Fibroblast of the conjunctiva (primary cell): ENCODE measurements at places on chromosomes 6 and 20.

DNA sequence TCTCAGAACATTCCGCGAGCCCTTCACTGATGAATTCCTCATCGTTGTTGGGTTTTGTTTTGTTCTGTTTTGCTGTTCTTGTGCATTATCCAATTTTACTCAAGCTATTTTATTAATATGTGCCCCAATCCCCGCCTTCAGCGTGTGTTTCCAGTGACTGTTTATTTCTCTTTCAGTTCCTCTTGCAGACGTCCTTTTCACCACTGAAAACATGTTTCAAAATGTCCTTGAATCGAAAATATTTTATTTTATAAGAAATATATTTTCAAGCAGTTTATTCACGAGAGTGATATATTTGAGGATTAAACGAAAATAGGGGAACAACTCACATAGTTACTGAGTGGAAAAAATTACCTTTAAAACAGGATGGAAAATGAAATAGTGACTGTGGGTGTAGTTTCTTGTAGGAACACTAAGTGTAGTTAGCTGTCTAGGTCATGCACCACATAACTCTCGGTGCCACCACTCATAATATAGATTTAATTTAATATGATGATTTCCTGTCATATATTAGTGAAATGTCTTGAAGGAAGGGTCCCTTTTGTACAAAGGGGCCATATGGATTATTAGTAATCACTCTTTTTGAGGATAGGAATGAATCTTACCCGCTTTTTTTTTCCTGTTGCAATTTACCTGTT lies 45.3 kb upstream of the HDDC2 start:
- no peak for DNase-seq

GRCh38 chr20:1327827-1328679 lies 886 bp downstream of the SDCBP2 start:
- no peak for DNase-seq

GRCh38 chr20:50789968-50790650 lies 4.8 kb upstream of the BCAS4 start:
- DNase-seq = no peak

DNA sequence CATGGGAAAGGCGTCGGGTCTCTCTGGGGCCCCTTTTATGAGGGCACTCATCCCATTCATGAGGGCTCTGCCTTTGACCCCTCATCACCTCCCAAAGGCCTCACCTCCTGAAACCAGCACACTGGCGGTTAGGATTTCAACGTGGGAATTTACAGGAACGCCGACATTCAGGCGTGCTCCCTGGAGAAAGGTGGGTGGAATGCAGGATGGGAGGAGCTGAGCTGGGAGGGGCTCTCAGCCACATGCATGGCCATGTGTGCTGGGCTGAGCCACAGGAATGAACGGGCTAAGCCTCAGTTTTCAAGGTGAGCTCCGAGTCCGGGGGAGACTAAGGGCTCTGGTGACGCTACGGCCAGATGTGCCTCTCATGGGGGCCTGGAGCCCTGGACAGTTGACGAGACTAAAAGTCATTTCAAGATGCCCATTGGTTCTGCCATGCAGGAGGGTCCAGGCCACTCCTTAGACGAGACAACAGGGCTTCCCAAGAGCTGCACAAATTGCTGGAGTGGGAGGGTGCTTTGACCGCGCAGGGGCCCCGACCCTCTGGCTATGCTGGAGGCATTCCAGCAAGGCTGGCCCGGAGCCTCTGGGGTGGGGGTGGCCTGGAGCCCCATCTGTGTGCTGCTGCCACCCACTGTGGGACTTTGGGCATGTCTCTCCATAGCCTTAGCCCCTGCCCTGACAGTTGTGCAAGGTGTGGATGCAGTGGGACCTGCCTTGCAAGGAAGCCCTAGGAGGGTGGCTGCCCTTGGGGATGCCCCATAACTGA lies 3.8 kb upstream of the ARFGAP1 start:
- no peak for DNase-seq

DNA sequence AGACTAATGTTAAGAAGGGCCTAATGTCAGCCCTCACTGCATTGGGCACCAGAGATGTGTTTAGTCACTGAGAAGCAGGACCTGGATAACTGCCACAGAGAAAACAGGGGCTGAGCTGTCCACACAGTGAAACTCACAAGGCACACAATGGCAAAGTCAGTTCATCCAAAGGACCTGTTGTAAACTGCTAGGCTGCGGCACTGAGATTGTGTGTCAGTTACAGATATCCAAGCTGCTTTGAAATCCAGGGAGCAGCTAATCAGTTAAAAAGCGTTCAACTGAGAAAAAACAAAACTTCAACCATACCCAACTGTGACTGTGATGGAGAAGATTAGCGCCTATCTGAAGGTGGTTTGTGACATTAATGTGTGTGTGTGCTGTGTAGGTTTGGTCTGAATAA lies 27.8 kb upstream of the TMEM14A start:
- no peak for DNase-seq

- no peak for DNase-seq
These were observed 8.9 kb downstream of the TSHZ2 start for GRCh38 chr20:52981051-52981450.

- DNase-seq = peak; percentile 2
These were observed 727.9 kb upstream of the MAN1A1 start for GRCh38 chr6:120077489-120077888.

GRCh38 chr20:37090407-37090806 lies 5.4 kb downstream of the RBL1 start:
- no peak for DNase-seq

DNA sequence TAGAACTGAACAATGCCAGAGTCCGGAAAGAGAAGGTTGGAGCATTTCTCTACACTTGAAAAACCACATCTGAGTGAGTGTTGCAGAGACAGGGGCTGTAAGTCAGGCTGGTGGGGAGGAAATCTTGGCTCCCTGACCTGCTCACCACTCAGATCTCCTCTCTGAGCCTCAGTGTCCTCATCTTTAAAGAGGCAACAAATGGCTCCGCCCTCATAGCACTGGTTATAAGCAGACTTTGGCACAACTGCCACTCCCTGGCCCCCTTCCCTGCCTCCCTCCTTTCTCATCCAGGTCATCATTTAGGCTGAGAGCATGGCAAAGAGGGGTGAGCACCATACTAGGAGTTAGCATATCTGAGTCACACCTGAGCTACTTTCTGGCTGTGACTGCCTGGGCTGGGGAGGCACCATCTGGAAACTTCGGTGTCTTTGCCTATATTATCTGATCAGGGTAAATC lies 10.6 kb downstream of the SIRPG start:
- DNase-seq = no peak

DNA sequence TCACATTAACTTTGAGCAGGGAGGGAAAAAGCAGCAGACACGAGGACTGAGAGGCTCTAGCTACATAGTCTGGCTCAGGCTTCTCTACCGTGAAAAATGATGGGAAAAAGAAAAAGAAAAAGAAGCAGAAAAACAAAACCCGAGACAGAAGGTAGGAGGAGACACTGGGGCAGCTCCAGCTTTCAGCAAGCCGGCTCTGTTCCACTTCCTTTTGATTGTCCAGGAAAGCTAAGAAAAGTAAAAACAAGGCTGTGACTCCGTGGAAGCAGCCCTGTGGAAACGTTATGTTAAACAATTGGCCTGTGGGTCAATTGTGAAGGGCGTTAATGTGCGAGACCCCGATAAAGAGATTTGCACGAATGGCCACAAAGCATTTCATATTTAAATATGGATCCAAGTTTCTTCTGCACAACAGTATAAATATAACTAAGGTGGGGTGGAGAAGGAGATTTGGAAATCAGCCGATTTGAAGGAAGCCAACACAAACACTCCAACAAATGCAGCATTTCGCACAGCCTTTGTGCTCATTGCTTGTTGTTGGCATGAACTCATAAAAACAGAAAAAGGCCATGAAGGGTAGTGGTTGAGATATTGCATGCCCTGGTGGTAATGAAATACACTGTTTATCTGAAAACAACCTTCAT lies 236.9 kb upstream of the JAG1 start:
- no peak for DNase-seq

DNA sequence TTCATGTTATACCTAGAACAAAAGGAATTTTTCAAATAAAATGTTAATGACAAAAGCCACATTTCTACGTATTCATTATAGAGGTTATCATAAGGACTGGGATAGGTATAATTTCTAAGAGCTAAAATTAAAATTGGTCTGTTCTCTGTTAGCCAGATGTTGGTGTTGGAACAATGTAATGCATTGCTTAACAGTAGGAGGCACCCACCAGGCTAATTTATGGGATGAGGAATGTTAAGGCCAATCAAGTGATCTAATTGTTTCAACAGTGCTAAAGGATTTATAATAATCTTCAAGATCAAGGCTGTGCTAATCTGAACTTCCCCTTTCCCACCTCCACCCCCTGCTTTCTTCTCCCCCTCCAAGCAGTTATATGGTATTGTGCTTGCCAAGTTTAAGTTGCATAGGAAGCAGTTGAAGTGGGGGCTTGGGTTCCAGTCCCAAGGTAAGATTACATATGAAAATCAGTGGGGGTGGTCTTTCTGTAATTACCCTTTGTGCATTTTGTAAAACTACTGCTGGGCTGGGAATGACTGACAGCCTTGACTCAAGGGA lies 89.2 kb upstream of the BACH2 start:
- DNase-seq = no peak

- DNase-seq = no peak
These were observed 247.3 kb upstream of the PDE10A start for GRCh38 chr6:165910184-165910966.

DNA sequence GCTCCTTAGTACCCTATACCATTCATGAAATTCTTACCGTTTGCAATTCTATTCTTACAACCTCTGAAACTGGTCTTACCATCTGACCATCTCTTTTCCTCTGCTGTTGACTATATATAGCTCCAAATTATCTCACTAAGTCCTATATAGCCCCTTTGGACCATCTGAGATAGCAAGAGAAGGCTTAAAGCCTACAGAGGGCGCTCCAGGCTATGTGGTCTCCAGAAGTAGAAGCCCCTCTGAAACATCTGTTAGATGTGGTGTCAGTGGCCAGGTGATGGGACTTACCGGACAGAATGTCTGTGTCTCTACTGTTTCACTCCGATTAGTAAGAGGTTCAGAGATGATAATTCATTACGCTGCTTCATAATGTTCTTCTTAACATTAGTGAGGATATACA lies 140.7 kb upstream of the BMP2 start:
- DNase-seq = no peak
